ENCODE measurements at places on chromosomes 2 and 18.

GRCh38 chr2:118227698-118228508, 139.6 kb downstream of the INSIG2 start:
- no peak for DNase-seq

- no peak for DNase-seq
Observed at GRCh38 chr2:96163768-96164429, 18.7 kb upstream of the DUSP2 start.

GRCh38 chr2:15307526-15307925, 253.6 kb downstream of the NBAS start:
- DNase-seq = no peak

DNA sequence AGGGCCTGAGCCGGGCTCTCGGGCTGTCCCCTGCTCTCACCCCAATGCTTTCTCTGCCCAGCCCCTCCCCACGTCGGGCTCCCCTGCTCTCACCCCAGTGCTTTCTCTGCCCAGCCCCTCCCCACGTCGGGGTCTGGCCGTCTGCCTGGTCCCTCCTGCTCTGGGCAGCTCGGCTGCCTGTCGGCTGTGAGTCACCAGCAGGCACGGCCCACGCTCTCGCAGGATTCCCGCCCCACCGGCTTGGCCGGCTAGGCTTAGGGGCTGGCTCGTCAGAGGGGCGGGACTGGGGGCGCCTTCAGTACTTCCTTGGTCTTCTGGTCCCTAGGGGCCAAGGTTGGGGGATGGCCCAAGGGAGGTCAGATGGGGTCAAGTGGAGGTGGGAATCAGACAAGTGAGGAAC, 3.3 kb downstream of the BOK start:
- no peak for DNase-seq

DNA sequence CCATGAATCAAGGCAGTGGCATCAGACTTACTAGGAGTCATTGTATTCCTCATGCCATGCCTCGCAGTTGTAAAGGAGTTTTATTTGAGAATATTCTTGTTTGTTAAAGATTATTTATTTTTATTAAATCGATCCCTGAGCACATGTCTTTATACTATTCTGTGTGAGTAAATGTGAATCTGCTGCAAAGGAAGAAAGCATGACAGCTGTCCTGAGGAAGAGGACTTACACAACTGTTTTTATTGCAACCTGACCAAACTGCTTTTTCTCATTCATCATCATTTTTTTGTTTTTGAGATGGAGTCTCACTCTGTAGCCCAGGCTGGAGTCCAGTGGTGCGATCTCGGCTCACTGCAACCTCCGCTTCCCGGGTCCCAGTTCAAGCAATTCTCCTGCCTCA, 34.1 kb downstream of the INO80D start:
- no peak for DNase-seq

DNA sequence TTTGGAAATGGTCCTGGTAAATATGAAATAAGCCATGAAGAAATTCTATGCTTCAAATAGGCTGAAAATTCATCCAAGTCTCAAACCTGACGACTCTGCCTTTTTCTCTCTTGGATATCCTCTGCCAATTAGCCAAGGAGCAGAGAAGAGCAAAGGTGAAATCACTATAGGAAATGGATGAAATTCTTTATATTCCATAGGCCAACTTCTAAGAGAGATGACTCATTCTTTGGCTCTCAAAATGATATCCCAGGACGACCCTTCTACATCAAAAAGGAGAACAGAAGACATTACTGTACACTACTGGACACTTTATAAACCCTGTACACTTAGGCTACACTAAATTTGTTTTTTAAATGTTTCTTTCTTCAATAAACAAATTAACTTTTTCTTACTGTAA, 22.7 kb downstream of the PDE1A start:
- DNase-seq = no peak

DNA sequence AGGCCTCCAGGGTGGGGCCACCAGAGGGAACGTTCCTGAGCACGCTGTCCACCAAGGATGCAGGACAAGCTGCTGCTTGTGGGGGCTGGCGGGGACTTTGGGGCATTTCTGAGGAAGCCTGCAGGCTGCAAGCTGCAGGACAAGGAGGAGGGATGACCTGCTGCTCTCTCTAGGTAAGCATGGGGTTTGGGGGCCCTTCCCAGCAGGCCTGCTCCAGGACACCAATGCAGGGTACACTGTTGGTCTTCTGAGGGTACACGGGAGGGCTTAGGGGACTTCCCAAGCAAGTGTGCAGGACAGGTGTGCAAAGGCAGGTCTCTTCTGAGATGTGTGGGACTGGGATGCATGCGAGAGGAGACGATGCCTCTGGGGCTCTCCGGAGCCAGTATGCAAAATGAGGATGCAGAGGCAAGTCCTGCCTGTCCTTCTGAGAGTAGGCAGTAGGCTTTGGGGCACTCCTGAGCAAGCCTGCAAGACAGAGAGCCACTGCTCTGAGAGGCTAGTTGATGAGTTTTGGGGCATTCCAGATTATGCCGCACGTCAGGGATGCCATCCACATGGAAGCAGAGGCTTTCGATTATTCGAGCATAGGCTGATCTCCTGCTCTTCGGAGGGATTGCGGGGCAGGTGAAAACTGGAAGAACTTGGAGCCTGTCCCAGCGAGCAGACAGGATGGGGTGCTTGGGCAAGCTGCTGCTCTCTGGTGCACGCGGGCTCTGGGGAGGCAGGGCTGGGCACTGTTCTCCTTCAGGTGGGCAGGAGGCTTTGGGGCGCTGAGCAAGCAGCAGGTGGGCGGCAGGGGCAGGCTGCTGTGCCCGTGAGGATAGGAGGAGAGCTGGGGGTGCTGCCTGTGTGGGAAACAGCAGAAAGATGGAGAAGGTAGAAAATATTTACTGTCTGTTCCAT, 44.6 kb downstream of the CNGA3 start:
- DNase-seq = no peak

DNA sequence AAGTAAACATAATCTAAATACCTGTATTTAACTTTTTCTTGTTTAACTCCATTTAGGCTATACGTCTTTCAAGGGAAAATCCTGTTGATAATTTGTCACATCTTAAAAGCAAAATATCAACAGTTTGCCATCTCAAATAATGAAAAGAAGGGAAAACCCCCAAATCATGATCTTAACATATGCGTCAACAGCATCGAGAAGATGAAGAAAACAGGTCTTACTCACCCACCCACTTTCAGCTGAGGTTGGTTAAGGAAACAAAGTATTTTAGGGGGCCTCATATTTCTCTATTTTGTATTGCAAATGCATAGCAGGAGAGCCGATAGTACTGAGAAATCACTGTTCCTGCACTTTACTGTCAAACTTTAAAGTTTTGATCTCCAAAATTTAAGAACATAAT, 143.1 kb upstream of the COPS8 start:
- no peak for DNase-seq

GRCh38 chr2:83561592-83561991, 897.5 kb downstream of the SUCLG1 start:
- DNase-seq = no peak

- no peak for DNase-seq
Observed at GRCh38 chr2:61834893-61835292, 19.0 kb downstream of the FAM161A start.

- DNase-seq = no peak
Observed at GRCh38 chr2:215619022-215619958, 183.4 kb upstream of the FN1 start.

GRCh38 chr2:20197192-20197591, 27.7 kb downstream of the SDC1 start:
- DNase-seq = no peak

- no peak for DNase-seq
Observed at GRCh38 chr18:51070545-51070944, 40.5 kb downstream of the SMAD4 start.

DNA sequence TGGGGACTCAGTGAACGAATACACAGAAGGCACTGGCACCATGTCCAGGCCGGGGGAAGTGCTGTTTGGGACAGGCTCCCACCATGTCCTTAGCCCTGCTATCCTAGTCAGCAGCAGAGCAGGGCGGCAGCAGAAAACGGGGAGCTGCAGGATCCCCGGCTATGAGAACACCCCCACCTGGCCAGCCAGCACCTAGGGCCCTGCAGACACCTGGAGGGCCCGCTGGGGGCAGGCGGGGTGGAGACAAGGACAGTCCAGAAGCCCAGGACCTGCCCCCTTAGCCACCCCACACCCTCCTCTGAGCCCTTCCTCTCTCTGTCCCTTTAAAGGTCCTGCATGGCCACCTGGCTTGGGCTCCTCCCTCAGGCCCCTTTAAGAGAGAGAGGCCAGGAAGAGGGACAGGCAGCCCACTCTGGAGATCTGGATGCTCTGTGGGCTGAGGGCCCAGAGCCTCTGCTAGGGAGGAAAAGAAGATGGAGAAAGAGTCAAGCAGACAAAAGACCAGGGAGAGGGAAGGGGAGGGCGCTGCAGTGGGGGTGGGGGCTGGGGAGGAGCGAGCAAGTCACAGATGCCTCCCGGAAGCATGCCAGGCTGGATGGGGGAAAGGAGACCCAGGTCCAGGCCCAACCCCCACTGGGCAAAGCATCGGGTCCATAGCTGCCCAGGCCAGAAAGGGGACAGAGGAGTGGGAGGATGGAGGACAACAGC, 48.6 kb downstream of the BIN1 start:
- DNase-seq = no peak

- no peak for DNase-seq
Observed at GRCh38 chr2:229057976-229058553, 213.0 kb downstream of the PID1 start.

DNA sequence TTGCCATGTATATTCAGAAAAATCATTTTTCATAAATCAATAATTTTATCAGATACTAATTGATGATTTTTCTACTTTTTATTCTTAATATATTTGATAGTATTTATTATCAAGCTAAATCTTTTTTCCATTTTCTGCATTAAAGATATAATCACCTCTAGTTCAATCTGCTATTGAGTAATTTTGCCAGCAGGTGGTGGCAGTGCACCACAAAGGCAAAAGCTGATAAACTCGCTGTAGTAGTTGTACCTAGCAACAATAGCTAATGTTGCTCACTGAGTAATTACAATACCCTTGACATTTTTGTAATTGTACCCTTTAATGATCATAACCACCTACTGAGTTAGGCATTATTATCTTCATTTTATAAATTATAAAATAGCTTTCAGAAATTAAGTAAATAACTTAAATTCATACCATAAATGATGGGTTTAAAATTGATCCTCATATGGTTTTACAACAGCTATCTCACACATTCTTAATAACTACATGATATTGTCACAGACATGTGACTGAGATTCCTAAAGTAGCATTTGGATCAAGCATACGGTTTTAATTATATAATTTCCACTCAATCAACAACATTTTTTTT, 52.0 kb upstream of the CALCRL start:
- no peak for DNase-seq
